ENCODE measurements at places on chromosomes 16 and 17.
A peak's percentile ranks its signal among the peaks of the same experiment; 100 is the strongest.

DNA sequence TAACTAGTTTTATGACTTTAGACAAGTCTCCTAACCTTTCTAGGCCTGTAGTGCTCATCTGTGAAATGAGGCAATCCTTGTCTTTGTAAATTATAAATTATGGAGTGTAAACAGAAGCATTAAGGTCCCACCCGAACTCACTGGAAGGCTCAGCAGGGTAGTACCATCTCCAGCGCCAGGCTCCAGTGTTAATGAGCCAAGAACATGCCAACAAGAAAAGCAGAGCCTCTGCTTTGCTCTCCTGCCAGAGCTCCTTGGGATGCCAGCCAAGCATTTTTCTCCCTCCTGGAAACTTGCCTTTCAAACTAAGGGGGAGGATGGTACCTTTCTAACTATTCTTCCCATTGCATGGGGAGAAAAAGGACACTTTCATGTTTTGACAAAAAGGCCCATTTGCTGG is 14.9 kb downstream of the LIMD2 start:
- DNase-seq, result no peak

GRCh38 chr16:79261481-79261940 is 339.0 kb downstream of the MAF start:
- no peak for DNase-seq

DNA sequence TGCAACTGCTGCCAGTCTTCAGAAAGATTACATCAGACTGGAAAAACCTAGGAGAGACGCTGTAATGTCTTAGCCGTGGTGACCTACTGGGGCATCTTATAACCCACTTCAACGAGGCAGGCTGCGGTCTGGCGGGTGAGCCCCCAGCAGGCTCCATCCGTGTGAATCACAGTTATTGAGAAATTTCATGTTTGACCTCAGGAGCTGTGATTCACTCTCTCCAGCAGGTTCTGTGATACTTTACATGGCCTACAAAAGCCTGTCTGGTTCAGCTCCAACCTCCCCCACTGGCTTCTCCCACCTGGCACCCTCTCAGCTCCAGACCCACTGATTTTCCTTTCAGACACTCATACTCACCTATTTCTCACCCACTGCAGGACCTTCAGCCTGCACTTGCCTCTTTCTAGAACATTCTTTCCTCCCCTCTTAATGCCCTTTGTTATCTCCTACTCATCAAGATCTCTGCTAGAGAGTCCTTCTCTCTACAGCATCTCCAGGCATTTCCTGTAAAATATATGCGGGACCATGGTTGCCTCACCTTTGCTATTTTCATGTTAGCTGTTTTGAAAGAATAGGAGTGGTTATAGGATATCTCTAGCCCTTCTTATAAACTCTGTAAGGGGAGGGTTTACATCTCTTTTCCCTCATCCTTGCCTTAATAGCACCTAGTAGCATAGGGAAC is 227.9 kb downstream of the MAF start:
- DNase-seq, result no peak

DNA sequence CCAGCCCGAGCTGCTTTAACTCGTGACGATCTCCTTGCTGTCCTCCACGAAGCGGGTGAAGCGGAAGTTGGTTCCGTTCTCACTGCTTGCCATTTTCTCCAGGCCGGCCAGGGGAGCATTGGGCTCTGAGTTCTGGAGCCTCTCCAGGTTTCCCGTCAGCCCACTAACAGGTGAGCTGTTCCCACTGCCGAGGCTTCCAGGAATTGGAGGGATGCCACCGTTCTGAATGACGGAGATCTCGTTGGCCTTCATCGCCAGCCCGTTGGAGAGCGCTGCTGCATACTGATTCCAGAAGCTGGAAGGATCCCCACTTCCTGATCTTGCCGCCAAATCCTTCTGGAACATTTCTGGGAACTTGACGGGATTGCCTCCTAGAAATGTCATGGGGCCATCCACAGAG is 14.0 kb downstream of the SALL1 start:
- peak; percentile 23 for DNase-seq

- no peak for DNase-seq
Measured at GRCh38 chr17:82933911-82934310, 94.1 kb upstream of the ZNF750 start.

DNA sequence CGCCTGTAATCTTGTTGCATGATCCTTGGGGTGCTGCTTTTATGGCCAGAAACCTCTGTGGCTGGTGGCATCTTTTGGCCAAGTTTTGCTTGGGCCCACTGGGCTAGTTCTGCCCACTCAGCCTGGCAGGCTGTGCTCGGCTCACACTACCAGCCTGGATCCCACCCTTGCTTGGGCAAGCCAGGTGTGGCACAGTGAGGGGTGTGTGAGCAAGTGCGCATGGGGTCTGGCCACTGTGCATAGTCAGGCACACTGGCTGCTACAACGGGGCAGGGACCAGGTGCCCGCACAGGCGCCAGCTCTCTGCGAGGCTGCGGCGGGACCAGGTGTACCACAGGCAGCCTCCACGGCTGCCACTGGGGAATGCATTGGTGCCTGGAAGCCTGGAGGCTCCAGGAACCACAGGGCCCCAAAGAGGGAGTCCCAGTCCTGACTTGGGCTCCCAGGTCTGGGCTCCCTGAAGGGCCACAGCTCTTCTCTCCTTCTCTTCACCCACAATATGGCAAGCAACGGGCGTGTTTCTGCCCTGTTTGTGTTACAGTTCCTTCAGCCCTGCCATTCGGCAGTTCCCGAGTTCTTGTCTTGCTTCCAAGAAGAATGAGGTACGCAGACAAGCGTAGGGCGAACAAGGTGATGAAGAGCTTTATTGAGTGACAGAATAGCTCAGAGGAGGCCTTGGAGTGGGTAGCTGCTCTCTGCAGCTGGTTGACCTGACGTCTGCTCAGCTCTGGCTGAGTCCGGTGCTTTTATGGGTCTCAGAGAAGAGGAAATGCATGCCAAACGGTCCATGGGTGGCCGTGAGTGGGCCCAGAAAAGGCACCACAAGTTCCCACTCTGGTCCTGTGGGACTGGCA is 26.7 kb upstream of the PRM1 start:
- no peak for DNase-seq

GRCh38 chr16:74431516-74431915 is 10.2 kb upstream of the CLEC18B start:
- no peak for DNase-seq

DNA sequence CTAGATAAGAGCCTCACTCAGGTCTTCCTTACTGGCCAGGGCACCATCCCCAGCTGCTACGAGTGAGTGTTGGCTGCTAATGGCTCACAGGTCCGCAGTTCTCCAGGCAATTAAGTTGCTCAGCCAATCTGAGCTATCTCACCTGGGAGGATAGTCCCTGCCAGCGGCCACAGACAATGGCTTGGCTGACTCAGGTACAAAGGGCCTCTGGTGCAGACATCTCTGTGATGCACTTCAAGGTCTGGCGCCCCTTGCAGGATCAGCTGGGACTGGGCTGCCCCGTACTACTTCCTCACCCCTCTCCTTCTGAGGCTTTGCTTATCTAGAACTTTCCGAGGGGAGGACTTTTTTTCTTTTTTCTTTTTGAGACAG is 49.2 kb upstream of the EMP2 start:
- no peak for DNase-seq

- no peak for DNase-seq
Measured at GRCh38 chr17:82316651-82317393, 586 bp downstream of the CD7 start.

GRCh38 chr17:28972437-28972836 is 21.1 kb upstream of the PHF12 start:
- no peak for DNase-seq

DNA sequence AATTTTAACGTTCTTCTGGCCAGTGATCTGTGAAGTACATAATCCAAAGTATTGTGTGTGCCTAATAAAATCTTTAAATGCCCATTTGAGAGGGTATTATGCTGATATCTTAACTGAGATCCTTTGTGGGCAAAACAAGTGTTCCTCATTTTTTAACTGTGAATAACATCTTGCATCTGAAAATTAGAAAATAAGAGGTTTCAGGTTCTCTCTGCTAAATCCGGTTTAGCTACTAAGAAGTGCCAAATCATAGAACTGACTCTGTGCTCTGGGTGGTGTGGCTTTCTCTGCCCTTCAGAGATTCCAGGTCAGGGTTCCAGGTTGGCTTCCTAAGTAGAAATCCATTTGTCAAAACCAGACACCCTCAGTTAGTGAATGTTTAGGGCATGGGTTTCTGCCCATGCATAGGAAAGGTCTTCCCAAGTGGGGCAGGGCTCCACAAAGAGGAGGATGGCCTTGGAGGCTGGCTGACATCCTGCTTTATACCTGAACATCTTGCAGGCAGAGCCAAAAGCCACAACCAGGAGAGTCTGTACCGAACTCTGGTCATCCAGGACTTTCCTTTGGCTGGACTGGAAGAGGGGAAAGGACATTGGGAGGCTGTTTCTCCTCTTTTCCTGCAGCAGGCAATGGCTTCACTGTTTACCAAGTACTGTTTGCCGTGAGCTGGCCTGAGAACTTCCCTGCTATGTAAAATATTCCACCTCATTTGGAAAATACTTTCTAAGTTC is 8.5 kb downstream of the ALDH3A2 start:
- no peak for DNase-seq

GRCh38 chr17:77150196-77150595 is 9.4 kb downstream of the SEC14L1 start:
- no peak for DNase-seq

DNA sequence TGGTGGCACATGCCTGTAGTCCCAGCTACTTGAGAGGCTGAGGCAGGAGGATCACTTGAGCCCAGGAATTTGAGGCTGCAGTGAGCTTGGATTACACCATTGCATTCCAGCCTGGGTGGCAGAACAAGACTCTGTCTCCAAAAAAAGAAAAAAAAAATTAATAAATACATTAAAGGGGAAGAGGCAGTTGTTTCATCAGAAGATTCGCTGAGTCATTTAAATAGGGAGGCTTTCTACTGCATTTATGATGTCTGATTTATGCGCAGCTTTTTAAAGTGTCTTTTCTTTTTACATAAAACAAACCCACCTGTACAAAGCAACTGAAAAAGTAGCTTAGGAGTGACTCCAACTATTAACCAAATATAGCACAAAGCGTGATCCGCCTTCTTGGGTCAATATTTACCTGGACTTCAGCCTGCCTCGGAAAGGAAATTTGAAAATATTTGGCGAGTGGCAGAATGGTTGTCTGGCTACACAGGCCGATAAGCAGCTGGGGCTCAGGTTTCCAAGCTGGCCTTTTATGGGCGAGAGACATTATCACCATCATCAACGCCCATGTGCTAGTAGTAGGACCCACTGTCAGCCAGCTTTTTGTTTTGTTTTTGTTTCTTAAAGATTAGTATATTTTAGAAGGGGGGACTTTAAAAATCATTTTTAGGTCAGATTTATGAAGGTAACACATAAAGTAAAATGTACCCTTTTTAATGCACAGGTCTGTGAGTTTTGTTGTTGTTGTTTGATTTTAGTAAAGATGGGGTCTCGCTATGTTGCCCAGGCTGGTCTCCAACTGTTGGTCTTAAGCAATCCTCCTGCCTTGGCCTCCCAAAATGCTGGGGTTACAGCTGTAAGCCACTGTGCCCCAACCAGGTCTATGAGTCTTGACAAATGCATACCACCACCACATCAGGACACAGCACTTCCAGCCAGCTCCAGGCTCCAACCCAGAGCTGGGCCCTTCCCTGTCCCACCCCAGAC is 42.5 kb upstream of the RASD1 start:
- no peak for DNase-seq

DNA sequence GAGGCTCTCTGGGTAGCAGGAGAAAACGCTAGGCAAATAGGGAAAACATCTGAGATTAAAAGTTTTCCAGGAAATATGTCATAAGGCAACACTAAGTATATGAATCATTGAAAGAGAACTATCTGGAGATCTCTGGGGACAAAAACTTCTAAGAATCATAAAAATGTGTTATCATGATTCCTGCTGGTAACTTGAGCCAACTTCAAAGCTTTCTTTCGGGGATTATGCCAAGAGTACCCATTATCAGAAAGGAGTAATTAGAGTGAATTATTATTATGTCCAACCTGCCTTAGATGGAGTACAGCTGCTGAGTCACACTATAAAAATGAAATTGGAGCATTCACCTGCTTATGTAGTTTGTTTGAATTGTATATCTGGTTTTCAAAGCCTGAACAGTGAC is 488.5 kb upstream of the SOX9 start:
- DNase-seq, result no peak

DNA sequence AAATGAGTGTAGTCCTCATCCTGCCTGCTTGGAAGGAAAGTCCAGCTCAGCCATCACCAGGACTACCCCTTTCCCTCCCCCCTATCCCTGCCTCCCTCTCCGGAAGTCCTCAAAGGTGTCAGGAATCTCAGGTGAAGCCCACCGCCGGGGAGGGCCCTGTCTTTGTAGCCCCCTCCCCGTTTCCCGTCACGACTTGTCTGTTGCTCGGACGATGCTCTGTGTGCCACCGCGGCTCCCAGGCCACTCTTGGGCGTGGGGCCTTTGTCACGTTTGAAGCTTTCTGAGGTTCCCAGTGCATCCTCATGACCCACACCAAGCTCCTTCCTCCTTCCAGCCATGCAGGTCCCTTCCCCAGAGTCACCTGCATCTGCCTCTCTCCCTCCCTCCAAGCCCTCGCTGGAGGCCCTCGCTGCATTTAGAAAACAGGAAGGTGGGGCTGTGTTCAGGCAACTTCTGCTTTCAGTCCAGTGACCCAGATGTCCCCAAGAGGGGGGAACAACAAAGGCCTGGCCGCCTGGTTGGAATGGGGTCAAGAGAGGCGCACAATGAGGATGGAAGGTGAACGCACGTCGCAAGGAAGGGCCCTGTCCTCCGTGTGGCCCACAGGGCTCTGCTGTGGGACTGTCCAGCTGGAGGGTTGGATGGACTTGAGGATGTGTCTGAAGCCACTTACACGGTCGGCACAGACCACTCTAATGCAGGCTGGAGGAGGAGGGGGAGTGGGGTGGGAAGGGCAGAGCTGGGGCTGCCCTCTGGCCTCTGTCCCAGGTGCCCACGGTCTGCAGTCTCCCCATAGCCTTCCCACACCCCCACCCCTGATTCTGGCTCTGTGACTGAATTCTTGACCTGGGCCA is 59.9 kb downstream of the OR1D5 start:
- peak; percentile 56 for DNase-seq

- no peak for DNase-seq
Measured at GRCh38 chr16:11470676-11471415, 115.9 kb downstream of the LITAF start.

GRCh38 chr17:48995304-48995973 is 1.7 kb upstream of the IGF2BP1 start:
- DNase-seq, result no peak

DNA sequence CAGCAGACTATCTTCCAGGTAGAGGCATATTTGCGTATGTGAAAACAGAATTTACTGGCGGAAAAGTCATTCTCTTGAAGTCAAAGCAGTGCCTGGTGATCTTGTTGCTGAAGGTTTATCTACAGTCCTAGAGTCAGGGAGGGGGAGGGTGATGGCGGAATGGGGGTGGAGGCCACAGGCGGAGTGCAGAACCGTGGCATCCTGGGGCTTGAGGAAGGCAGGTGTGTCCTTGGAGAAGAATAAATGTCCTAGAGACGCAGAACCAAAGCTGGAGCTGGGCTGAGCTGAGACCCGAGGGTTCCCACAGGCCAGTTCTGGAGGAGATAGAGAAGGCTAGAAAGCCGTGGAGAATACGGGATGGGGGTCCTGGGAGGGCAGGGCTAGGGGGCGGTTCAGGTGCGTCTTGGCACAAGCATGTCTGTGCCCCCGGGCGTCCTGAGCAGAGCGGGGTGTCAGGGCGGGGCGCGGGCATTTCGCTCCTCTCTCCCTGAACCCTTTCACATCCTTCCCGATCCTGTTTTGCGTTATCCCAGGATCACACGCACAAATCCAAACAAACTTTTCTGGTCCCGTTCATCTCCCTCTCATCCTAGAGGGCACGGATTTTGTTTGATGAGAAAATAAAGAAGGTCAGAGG is 76.9 kb upstream of the CREBBP start:
- no peak for DNase-seq

GRCh38 chr17:11610999-11611566 is 12.8 kb downstream of the DNAH9 start:
- no peak for DNase-seq

GRCh38 chr17:68457539-68458259 is 403 bp upstream of the WIPI1 start:
- DNase-seq, result peak; percentile 99
